ENCODE measurements at places on chromosomes 5 and 9.
A peak's percentile ranks its signal among the peaks of the same experiment; 100 is the strongest.

- DNase-seq, result peak; percentile 5
These were observed 16.5 kb upstream of the CEP120 start for GRCh38 chr5:123439709-123440108.

- DNase-seq, result no peak
These were observed 141.9 kb downstream of the SPATA31D1 start for GRCh38 chr9:82130331-82131042.

DNA sequence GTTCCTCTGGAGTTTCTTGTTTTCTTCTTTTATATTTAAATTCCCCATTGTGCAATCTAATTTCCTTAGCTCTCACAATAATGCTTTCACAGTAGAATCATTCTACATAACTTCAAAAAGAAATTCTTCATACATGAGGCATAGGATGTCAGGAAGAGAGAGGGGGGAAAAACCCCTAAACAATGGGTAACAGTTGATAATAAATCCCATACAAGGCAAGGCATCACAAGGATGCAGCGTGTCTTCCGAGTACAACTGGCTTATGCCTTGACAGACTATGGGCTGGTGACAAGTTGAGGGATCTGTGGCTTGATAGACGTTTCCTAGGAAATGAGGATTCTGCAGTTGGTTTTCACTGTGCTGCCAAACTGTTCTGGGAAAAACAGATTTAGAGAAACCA is 247.4 kb downstream of the ARL15 start:
- DNase-seq, result peak; percentile 59

DNA sequence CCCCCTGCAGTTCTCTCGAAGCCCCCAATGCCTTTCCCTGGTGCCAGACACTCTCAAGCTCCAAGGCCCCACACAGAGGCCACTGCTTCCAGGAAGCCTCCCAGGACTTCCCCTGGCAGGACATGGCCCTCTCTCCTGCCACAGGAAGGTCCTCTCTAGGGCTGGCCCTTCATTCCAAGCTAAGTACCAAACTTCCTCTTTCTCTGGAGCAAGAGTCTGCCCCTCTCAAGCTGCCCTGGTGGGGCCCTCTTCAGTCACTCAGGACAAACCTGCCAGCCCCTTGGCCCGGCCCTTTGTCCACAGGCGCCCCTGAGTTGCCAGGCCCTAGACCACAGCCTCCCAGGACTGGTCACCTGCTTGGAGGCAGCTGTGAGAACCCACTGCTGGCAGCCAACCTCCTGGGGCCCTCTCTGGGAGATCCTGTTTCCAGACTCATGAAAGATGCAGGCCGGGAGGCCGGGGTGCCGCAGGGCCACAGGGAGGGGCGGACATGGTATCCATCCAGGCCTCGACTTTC is 6.6 kb downstream of the NINJ1 start:
- DNase-seq, result peak; percentile 59

- DNase-seq, result peak; percentile 33
These were observed 11.9 kb downstream of the GRIN1 start for GRCh38 chr9:137150617-137151457.

GRCh38 chr5:102713682-102714231 is 41.3 kb upstream of the PAM start:
- DNase-seq, result no peak

DNA sequence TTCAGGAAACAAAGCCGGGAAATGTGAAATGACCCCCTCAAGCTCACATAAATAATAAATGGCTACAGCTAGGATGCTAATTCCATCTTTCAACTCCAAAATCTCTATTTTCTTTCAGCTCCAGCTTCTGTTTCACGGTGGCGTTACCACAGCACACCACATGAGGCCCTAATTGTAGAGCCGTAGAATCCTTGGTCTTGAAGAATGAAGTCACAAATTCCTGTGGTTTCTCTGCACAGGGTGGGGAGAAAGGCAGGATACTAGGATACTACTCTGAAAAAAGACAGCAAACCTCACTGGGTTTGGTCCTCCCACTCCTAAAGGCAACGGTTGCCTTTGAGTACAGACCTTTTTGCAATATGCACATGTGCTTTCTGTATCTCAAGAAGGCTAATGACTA is 13.9 kb upstream of the RARS1 start:
- peak; percentile 95 for DNase-seq

GRCh38 chr9:98146101-98146991 is 27.3 kb upstream of the TRIM14 start:
- DNase-seq, result no peak
